ENCODE measurements at places on chromosomes 2 and 18. TPM values are rescaled to one million over a fixed set of nuclear protein-coding genes. Genes with fewer than 3 reads are reported as not detected.

- no peaks in the 10 kb centered on the region for H3K27me3 ChIP-seq
- H3K4me1 ChIP-seq = no peaks in the 10 kb centered on the region
- no peaks in the 10 kb centered on the region for H3K36me3 ChIP-seq
- no peak overlapping the region for H3K27ac ChIP-seq
- no peak overlapping the region for H3K4me3 ChIP-seq
Observed at GRCh38 chr2:149082735-149083134, 44.2 kb downstream of the LYPD6B start.

REG1B gene
- 107 TPM for total RNA-seq

ALPP gene
- total RNA-seq = not detected

DNA sequence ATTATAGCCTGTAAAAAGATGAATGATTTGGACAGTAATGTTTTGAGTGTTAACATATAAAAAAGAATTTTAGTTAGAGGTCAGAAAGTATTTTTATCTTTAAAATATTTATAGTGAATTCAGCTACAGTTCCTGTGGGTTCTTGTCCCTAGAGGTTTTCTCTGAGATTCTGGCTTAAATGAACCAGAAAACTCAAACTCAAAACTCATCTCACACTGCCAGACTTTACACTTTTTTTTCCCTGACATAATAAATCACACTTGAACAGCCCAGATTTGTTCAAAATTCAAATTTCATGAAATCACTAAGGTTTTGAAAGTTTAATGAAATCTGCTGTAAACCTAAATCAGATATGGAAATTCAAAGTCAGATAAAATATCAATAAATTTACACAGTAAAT is 92.3 kb downstream of the KCNH7 start:
- no peaks in the 10 kb centered on the region for H3K27me3 ChIP-seq
- no peak overlapping the region for H3K27ac ChIP-seq
- DNase-seq = no peak
- no peak overlapping the region for H3K4me3 ChIP-seq
- H3K36me3 ChIP-seq = no peaks in the 10 kb centered on the region

DNA sequence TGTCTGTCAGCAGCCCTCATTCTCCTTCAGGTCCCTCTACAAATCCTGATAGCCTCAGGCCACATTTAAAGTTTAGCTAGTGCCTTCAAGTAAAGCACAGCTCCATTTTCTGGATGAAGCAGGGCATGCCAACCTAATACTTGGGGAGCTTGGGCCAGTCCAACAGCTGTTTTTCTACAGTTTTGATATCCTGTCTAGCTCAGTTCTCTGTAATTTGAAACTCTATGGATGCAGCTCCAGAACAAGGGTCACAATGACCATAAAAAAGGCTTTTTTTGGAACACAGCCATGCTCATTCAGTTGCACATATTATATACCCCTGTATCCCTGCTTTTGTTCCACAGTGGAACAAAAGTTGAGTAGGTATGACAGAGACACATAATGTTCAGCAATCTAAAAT is 373.5 kb downstream of the SUCLG1 start:
- DNase-seq = no peak
- no peaks in the 10 kb centered on the region for H3K27me3 ChIP-seq
- no peaks in the 10 kb centered on the region for H3K4me1 ChIP-seq
- H3K4me3 ChIP-seq = no peak overlapping the region
- no peak overlapping the region for H3K27ac ChIP-seq

UNC80 gene
- total RNA-seq = not detected

- no peak overlapping the region for H3K4me3 ChIP-seq
- H3K27me3 ChIP-seq = no peaks in the 10 kb centered on the region
- no peak for DNase-seq
- H3K27ac ChIP-seq = peak overlapping the region; percentile 3
Observed at GRCh38 chr2:188884046-188884445, 90.1 kb upstream of the COL3A1 start.

GRCh38 chr2:235843591-235844395 is 324.4 kb downstream of the GBX2 start:
- no peaks in the 10 kb centered on the region for H3K4me1 ChIP-seq
- H3K27ac ChIP-seq = no peak overlapping the region
- no peak overlapping the region for H3K4me3 ChIP-seq
- H3K27me3 ChIP-seq = no peaks in the 10 kb centered on the region
- no peaks in the 10 kb centered on the region for H3K36me3 ChIP-seq
- DNase-seq = no peak

GRCh38 chr18:79519751-79520477 is 124.2 kb downstream of the NFATC1 start:
- no peaks in the 10 kb centered on the region for H3K4me1 ChIP-seq
- no peaks in the 10 kb centered on the region for H3K27me3 ChIP-seq
- no peak overlapping the region for H3K27ac ChIP-seq
- peak; percentile 73 for DNase-seq
- H3K36me3 ChIP-seq = no peaks in the 10 kb centered on the region
- no peak overlapping the region for H3K4me3 ChIP-seq

- H3K36me3 ChIP-seq = peaks cover 55% of the 10 kb centered on the region
- H3K4me1 ChIP-seq = no peaks in the 10 kb centered on the region
Observed at GRCh38 chr2:54614819-54615218, 108.6 kb upstream of the EML6 start.

DNA sequence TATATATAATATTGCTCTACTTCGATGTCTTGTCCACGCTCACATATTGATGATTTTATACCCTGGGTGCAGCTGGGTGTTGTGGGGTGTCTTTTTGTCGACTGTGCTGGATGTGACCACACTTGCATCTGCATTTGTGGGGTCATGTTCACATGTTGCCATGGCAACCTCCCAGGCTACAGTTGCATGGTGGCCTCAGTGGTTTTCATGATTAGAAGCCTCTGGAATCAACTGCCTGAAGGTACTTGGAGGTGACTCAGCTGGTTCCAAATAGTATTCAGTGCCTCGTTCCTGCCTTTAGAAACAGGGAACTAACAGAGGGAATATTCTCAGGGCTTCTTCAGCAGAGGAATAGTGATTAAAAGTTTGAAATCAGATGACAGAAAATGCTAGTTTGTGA is 166.3 kb upstream of the NYAP2 start:
- H3K36me3 ChIP-seq = no peaks in the 10 kb centered on the region
- H3K4me1 ChIP-seq = no peaks in the 10 kb centered on the region
- no peak overlapping the region for H3K4me3 ChIP-seq
- H3K27ac ChIP-seq = no peak overlapping the region
- no peaks in the 10 kb centered on the region for H3K27me3 ChIP-seq

IL1RN gene
- total RNA-seq = not detected

- no peak overlapping the region for H3K27ac ChIP-seq
- no peaks in the 10 kb centered on the region for H3K36me3 ChIP-seq
- no peak for DNase-seq
Observed at GRCh38 chr18:25672490-25672889, 320.5 kb upstream of the ZNF521 start.

BOLL gene
- not detected for total RNA-seq

MFSD2B gene
- not detected for total RNA-seq

DNA sequence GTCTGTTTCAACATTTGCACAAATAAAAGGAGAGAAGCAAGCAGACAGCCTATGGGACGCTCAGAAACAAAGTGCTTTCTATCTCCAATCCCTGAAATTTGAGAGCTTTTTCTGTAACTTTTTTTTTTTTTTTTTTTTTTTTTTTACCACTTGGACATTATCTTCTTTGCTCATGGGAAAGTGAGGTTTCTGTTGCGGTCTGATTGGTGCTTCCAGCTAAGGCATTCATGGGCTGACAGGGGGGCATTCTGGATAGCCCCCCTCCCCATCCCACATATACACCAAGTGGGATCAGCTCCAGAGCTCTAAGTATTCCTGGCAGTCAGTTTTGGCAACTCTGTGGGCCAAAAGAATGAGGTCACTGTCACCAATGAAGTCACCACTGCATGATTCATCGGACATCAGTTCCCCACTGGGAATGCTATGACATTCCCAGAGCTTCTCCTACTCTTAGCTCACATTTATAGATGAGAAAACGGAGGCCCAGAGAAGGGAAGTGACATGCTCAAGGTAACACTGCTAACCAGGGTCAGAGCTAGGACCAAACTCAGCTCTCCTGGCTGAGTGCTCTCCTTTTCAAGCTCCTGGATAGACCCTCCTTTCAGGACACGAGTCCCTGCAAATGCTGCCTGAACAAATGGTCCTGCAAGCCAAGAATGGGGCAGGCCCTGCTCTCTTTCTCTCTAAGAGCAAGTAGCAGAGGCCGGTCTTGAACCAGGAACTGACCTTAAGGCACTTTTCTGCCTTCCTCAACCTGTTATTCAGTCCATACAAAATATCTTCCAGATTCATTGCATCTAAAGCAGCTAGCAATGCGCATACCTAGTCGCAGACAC is 61.3 kb downstream of the TMEM247 start:
- peaks cover 4% of the 10 kb centered on the region for H3K4me1 ChIP-seq
- no peaks in the 10 kb centered on the region for H3K27me3 ChIP-seq
- H3K27ac ChIP-seq = peak overlapping the region; percentile 87
- no peak overlapping the region for H3K4me3 ChIP-seq
- no peaks in the 10 kb centered on the region for H3K36me3 ChIP-seq

DNA sequence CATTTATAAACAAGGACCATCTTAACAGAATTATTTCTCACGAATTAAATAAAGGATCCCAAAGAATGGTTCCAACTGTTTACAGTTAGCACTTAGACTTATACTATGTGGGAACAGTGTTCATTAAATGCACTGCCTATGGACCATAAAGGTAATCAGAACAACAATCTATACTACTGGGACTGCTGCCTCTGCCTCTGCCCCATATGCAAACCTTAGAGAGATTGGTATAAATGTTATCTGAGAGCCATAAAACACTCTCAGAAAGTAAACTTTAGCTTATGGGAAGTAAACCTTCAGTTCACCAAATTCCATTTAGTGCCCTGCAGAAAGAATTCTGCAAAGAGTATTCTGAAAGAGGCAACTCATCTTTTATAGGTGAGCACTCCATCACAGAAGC is 448.0 kb downstream of the NCKAP5 start:
- no peak for DNase-seq
- no peak overlapping the region for H3K27ac ChIP-seq
- no peaks in the 10 kb centered on the region for H3K27me3 ChIP-seq
- no peaks in the 10 kb centered on the region for H3K4me1 ChIP-seq
- no peaks in the 10 kb centered on the region for H3K36me3 ChIP-seq
- no peak overlapping the region for H3K4me3 ChIP-seq

FAM124B gene
- total RNA-seq = not detected

GRCh38 chr18:78145096-78145495 is 834.5 kb upstream of the SALL3 start:
- H3K27ac ChIP-seq = no peak overlapping the region
- no peak for DNase-seq
- no peaks in the 10 kb centered on the region for H3K4me1 ChIP-seq
- no peaks in the 10 kb centered on the region for H3K27me3 ChIP-seq

MPV17 gene
- total RNA-seq = 62.3 TPM

TMEM200C gene
- total RNA-seq = 0.19 TPM

- H3K27ac ChIP-seq = peak overlapping the region; percentile 94
- H3K4me3 ChIP-seq = no peak overlapping the region
- DNase-seq = peak; percentile 50
Observed at GRCh38 chr2:43230351-43230885, 4.0 kb upstream of the ZFP36L2 start.

DNA sequence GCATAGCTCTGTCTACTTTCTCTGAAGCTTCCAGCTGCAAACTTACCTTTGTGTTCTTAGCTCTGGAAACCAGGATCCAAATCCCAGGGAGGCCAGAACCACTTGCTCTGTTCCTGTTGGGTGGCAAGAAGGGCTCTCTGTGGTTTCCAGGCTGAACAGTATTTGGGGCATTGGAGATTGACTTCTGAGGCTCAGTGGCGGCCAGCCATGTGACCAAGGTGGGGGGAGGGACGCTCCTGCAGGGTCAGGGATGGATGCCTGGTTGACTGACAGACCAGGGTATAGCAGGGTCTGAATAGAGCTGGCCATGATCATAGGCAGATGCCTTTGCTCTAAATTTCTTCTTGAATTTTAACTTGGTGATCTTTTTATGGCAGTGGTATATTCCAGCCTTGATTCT is 15.1 kb downstream of the SLC4A5 start:
- no peak overlapping the region for H3K4me3 ChIP-seq
- peaks cover 7% of the 10 kb centered on the region for H3K36me3 ChIP-seq
- no peaks in the 10 kb centered on the region for H3K27me3 ChIP-seq
- no peak overlapping the region for H3K27ac ChIP-seq
- no peak for DNase-seq

CD302 gene
- 38.0 TPM for total RNA-seq

ICA1L gene
- total RNA-seq = 6.3 TPM

DNA sequence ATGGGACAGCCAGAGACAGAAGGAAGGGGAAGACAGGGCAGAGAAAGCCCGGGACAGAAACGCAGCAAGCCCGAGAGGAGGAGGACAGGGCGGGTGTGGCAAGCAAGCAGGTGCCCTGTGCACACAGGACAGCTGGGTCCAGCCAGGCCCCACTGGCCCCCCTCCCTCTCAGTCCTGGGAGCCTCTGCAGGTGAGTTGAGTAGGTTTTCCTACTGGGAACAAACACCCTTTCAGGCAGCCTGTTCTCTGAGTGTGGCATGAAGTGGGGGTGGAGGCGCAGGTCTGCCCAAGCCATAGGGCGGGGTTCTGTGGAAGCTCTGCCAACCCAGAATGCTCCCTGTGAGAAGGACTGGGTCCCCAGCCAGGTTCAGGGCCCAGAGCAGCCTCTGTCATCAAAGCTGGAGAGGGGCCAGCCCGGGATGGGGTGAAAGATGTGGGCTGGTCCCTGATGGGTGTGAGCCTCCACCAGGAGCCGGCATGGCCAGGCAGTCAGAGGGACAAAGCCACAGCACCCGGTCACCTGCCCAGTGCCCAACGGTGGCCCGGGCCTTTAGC is 129.4 kb downstream of the TFCP2L1 start:
- H3K36me3 ChIP-seq = no peaks in the 10 kb centered on the region
- H3K4me1 ChIP-seq = peaks cover 8% of the 10 kb centered on the region
- no peak overlapping the region for H3K4me3 ChIP-seq
- no peaks in the 10 kb centered on the region for H3K27me3 ChIP-seq

DSG4 gene
- total RNA-seq = 0.38 TPM

GRCh38 chr18:78737006-78737915 is 242.4 kb upstream of the SALL3 start:
- H3K27ac ChIP-seq = no peak overlapping the region
- H3K4me1 ChIP-seq = no peaks in the 10 kb centered on the region
- no peak for DNase-seq
- no peaks in the 10 kb centered on the region for H3K27me3 ChIP-seq
- H3K36me3 ChIP-seq = no peaks in the 10 kb centered on the region
- H3K4me3 ChIP-seq = no peak overlapping the region

TBC1D8 gene
- 269 TPM for total RNA-seq

GRCh38 chr2:25651066-25651465 is 22.3 kb downstream of the DTNB start:
- no peaks in the 10 kb centered on the region for H3K36me3 ChIP-seq
- H3K27ac ChIP-seq = no peak overlapping the region
- H3K4me1 ChIP-seq = no peaks in the 10 kb centered on the region
- H3K4me3 ChIP-seq = no peak overlapping the region

GRCh38 chr2:26461601-26462023 is 16.3 kb downstream of the OTOF start:
- H3K27me3 ChIP-seq = no peaks in the 10 kb centered on the region
- H3K4me1 ChIP-seq = peaks cover 6% of the 10 kb centered on the region
- no peaks in the 10 kb centered on the region for H3K36me3 ChIP-seq
- H3K27ac ChIP-seq = no peak overlapping the region

- no peaks in the 10 kb centered on the region for H3K4me1 ChIP-seq
- H3K27ac ChIP-seq = no peak overlapping the region
- no peak for DNase-seq
- H3K4me3 ChIP-seq = no peak overlapping the region
Observed at GRCh38 chr2:234392041-234392615, 104.8 kb downstream of the ARL4C start.

- no peak overlapping the region for H3K4me3 ChIP-seq
- no peak overlapping the region for H3K27ac ChIP-seq
- H3K27me3 ChIP-seq = no peaks in the 10 kb centered on the region
- no peaks in the 10 kb centered on the region for H3K36me3 ChIP-seq
- H3K4me1 ChIP-seq = no peaks in the 10 kb centered on the region
Observed at GRCh38 chr18:45374236-45374635, 241.0 kb upstream of the SLC14A2 start.
